ENCODE measurements at places on chromosomes 7 and 10.

DNA sequence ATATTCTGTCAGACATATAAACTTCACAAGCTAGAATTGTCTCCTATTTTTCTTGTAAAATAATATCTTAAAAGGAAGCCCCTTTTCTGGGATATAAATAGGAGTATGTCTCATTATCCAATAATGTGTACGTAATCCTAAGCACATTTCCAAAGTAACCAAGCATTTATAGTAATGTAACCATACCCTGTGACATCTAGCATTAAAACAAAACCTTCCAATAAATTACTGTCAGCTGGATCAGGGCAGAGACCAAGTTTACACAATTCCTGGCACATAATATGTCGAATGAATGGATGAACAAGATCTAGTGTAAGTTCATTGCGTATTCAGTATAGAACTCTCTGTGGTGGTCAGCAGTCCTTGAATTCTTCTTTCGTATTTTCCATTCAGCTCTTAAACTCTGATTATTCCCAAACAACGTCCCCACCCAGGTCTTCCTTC is 14.3 kb downstream of the CPED1 start:
- no peak for DNase-seq

GRCh38 chr7:26485367-26485934 is 193.8 kb downstream of the SNX10 start:
- no peak for DNase-seq

- DNase-seq = no peak
Observed at GRCh38 chr10:88858491-88858890, 6.8 kb upstream of the ANKRD22 start.

GRCh38 chr7:36390199-36391090 is 783 bp downstream of the ANLN start:
- peak; percentile 85 for DNase-seq

GRCh38 chr7:22329816-22330524 is 27.0 kb downstream of the RAPGEF5 start:
- DNase-seq = no peak

DNA sequence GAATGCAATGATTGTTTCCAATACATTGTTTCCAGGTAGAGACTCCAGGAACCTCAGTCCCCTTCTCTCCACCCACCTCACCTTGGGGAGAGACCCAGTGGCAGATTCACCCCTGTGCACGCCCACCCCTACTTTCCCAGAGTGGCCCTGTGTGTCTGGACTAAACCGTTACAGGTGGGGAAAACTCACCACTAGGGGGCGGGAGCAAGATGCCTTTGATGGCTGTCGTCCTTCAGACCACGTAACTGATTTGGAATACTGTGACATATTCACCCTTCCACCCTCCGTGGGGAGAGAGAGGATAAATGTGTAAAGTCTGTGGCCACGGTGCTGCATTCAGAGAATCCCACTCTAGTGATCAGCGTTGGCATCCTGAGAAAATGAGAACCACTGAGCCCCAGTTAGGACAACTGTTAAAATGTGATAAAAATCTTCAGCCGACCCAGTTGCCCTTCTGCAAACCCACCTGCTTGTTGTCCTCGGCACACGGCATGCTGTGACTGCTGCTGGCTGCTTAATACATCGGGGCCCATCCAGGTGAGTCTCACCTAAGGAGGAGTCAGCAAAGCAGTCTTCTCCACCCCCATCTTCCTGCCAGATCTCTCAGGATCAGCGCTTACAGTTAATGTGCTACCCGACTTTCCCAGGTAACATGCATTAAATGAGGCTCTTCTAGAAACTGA is 41.5 kb upstream of the NMT2 start:
- peak; percentile 77 for DNase-seq

GRCh38 chr10:70782086-70782745 is 3.0 kb downstream of the TBATA start:
- no peak for DNase-seq

DNA sequence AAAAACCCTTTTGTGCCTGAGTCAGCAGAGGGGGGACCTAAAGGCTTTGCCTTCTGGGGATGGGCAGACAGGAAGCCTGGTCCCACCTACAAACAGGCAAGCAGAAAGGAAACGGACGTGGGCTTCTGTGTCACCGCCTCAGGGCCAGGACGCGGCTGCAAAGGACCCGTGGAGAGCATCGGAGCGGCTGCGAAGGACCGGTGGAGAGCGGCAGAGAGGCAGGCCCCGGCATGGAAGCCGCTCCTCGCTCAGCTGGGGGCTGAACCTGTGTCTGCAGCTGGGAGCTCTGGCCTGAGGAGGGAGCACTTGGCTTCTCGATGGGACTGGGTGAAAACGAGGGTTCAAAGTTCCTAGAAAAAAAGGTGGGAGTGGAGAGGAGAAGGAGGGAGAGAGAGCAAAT is 125.4 kb upstream of the PPP2R2D start:
- DNase-seq = no peak

DNA sequence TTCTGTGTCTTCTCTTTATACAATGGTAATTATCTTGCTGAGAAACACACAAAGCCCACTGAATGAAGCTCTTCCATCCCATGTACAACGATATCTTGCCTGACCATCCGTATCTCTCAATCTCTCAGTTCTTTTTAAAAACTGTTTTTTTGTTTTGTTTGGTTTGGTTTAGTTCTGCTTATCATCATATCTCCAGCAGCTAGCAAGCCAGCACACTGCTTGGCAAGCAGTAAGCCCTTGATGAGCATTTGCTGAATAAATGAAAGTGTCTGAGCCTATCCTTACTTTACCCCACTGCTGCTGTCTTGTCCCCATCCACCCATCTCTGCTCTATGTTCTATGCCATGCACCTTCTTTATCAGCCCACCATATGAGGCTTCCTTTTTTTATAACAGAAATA is 34.2 kb downstream of the ITGB1 start:
- no peak for DNase-seq

GRCh38 chr10:74384615-74385183 is 233.7 kb downstream of the ADK start:
- DNase-seq = no peak

GRCh38 chr7:135414850-135415439 is 95.0 kb downstream of the CNOT4 start:
- DNase-seq = no peak

DNA sequence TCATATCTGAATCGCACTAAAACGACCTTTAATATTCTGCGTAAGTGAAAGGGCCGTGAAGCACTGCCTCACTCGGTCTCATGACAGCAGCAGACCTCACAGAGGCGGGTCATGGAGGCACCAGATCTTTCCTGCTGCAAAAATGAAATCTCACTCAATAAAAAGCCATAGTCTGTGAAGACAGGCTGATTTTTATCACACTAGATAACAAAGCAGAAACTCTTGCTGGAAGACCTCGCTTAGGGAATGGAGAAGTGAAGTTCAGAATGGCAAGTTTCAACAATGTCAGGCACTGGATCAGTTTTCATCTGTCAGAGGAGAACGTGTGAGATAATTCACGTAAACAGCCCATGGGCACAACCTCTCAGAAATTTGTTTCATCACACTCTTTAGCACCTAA is 8.0 kb downstream of the SEPHS1 start:
- no peak for DNase-seq

- no peak for DNase-seq
Observed at GRCh38 chr7:151342102-151342646, 562 bp downstream of the NUB1 start.

DNA sequence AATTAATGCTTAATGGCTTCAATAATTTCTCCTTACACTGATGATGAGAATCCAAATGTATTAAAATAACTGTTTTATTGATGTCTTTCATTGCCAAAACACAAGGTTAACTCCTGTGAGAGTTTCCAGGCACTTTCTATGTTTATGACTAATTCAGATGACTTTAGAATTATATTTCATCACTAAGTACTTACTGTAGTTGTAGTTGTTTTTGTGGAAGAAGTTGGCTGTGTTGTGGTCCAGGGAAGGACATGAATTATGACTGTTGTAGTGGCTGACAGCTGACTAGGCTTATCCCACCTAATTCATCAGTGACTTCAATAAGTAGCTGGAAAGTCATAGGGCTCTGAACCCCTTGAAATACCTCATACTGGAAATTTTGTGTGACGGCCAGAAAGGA is 254.8 kb downstream of the HGF start:
- no peak for DNase-seq

- DNase-seq = no peak
Observed at GRCh38 chr10:10788761-10789160, 228.9 kb upstream of the CELF2 start.

- DNase-seq = no peak
Observed at GRCh38 chr7:134866617-134867016, 87.2 kb downstream of the CALD1 start.

GRCh38 chr10:108036265-108036664 is 871.8 kb upstream of the SORCS1 start:
- DNase-seq = no peak

DNA sequence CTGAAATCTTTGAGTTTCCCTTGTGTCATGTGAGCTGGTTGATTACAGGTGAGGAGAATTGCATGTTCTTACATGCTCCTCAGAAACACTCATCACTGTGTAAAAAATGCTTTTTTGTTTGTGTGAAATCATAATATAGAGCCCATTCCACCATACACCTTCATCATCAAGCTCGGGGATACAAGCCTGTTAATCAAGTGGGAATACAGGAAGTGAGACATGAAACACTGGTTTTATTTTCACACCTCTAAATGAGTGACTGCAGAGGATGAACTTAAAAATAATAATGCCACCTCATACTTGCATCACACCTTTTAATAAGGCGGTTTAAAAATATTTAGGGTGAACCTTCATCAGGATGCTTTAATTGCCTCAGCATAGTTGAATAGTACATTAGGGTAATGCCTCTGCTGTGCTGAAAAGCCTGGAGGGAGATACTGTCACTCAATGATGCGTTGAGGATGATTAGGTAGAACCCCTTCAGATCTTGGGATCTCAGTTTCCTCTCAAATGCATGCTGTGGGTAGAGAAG is 164.6 kb downstream of the AUTS2 start:
- no peak for DNase-seq

DNA sequence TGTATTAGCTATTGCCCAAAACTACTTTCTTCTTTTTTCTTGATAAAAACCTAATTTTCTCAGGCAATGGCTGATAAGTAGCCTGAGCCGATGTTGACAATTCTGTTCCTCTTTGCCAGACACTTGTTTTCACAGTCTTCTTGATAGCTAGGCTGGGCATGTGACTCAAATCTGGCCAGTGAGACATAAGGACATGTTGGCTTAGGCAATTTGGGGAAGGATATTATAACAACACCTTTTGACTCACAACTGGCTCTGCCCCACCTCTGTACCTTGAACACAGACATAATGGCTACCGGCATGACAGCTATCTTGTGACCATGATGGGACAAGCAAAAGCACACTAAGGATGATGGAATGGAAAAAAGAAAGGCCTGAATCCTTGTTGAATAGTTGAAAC is 72.9 kb upstream of the GPR22 start:
- no peak for DNase-seq

GRCh38 chr7:107372298-107372697 is 97.6 kb upstream of the GPR22 start:
- no peak for DNase-seq

- DNase-seq = no peak
Observed at GRCh38 chr7:51613911-51614357, 297.3 kb upstream of the COBL start.

DNA sequence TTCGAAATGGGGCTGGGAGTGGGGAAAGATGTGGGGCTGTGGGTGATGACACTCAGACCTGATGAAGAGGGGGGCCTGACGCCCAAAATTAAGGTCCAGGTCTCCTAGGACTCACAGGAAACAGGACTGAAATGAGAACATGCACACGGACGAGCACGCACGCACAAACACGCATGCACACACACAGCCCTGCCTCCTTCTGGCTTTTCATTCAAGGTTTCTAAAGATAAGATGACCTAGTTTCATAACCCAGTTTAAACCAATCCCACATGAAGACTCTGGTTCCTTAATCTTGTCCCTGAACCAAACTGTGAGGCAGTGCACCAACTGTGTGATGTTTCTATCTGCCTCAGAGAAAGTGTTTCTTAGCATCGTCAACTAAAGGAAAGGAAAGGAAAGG is 162.0 kb downstream of the DGKI start:
- no peak for DNase-seq

- DNase-seq = no peak
Observed at GRCh38 chr10:24603333-24603732, 120.4 kb downstream of the ARHGAP21 start.

DNA sequence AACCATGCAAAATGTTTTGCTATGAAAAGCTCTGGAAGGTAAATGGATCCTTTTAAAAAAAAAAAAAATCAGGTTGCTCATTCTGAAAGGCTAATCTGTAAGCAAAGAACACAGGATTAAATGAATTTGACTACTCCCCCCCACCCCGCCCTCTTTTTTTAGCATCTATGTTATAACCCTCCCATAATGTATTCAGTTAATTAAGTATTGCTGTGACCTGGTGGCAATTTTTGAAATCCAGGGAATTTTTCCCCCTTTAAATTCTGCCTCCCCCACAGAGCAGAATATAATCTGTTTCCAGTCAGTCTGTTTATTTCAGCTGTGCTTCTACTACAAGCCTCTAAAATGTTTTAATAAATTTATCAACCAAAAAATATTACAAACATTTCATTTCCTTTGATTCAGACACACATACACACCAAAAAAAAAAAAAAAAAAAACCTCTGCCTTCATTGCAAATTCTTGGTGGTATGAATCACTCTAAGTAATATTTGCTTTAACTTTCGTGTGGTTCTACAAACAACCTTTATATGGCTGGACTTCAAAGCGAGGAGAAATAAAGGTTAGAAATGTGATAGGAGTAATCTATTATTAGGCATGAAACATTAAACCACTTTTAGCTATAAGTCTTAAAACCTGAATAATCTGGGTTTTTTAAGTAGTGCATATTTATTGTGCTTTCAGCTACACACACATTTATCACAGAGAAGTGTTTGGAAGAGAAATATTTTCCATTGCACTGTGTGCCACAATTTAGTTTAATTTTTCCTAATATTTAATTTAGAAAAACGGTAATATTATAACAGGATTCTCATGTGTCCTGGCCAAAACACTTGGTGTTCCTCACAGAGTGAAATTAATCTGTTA is 64.4 kb upstream of the ARID5B start:
- DNase-seq = no peak

- DNase-seq = no peak
Observed at GRCh38 chr7:113100121-113100603, 13.5 kb upstream of the GPR85 start.

DNA sequence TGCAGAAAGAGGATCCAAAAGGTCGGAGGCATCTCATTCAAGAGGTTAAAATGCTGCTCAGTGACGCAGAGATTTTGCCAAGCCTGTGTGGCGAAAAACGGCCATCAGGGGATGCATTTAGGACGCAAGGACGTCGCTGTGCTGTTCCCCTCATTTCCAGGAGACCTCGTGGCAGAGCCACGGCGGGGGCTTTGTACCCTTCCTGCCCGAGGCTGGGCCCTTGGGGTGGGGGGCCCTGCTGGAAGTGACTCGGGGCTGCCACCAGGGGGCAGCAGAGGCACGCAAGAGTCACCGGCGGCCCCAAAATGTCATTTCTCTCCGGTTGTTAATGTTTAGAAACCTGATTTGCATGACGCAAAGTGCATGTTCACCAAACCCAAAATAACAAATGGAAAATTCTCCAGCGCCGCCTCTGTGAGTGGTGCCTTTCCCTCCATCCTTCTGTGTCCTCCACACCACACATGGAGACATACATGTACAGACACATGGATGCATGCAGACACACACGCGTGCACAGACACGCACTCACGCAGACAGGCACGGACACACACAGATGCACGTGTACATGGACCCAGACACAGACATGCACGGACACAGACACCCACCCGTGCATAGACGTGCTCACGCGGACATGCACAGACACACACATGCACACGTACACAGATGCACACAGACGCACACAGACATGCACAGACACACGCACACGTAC is 51.0 kb upstream of the NKX6-2 start:
- peak; percentile 72 for DNase-seq
